Activated CD4-positive, alpha-beta T cell treated with anti-CD3 and anti-CD28 coated beads, Interleukin-2, amount 50 U/mL, for 48 hours (primary cell): ENCODE measurements at places on chromosomes 5 and 9.

GRCh38 chr5:83441747-83442146 is 29.8 kb upstream of the VCAN start:
- no peak for DNase-seq

GRCh38 chr5:154806176-154806575 is 44.2 kb downstream of the FAXDC2 start:
- DNase-seq: no peak

GRCh38 chr5:39608024-39608423 is 183.2 kb upstream of the DAB2 start:
- DNase-seq: no peak

DNA sequence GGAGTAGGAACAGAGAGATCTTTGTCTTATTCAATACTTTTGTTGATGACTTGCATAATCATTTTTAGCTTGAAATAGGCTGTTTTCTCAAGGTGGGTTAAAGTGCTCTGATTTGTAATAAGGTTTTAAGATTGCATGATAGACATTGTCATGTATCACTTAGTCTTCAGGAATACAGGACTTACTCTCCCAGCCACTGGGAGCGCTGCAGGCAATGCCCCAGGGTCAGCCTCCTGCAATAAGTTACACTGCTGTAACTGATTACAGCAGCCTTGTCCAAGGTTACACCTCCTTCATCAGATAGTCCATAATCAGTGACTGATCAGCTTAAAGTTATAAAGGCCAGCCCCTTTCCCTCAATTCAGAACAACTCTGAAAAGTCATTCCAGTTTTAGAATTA is 218.6 kb downstream of the ESM1 start:
- no peak for DNase-seq

DNA sequence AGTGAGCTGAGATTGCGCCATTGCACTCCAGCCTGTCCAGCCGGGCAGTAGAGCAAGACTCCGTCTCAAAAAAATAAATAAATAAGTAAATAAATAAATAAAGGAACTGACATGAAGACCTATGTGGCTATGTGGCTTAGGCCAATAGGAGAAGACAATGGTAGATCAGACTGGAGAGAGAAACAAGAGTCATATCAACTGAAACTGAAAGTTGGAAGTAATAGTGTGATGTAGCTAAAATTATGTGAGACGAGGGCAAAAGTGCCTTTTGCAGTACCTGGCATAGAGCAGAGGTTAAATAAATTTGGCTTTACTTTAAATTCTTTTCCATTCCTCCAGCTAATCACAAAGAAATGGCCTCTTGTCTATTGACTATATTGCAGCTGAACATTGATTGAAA is 7.3 kb downstream of the FBP2 start:
- no peak for DNase-seq

DNA sequence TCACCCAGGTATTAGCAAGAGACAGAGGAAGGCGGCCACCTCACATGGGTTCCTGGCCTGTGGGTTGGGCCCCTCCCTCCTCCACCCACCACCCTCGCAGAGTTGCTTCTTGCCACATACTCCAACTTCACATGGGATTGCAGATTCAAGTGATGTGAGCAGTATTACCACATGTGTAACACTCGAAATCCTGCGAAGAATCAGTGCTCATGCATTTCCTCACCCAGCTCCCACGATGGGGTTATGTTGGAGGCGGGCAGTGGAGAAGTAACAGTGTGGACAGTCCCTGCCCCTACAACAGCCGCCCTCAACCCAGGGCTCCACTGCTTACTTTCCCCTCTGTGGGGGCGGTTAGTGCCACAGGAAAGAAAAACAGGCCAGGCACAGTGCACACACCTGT is 3.9 kb upstream of the FBP1 start:
- DNase-seq: no peak

- no peak for DNase-seq
These were observed 56.0 kb downstream of the SLC1A3 start for GRCh38 chr5:36662291-36662851.

DNA sequence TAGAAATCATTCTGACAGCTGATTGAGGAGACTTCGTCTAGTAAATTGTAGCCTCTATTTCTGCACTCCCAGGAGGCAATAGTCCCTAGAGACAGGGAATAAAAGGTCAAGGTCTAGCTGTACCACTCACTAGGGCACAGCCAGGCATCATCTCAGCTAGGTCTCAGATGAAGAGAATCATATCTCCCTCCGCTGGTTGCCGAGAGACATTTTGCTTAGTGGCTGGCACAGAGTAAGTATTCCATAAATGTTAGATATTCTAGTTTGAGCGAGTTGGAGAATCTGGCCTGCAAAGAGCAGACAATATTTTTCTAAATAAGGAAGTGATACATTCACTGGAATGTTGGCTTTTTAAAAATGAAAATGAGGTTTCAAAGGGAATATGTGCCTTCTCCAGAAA is 180.4 kb upstream of the ACTBL2 start:
- DNase-seq: no peak

GRCh38 chr5:154221371-154221896 is 30.9 kb downstream of the GALNT10 start:
- peak; percentile 43 for DNase-seq

DNA sequence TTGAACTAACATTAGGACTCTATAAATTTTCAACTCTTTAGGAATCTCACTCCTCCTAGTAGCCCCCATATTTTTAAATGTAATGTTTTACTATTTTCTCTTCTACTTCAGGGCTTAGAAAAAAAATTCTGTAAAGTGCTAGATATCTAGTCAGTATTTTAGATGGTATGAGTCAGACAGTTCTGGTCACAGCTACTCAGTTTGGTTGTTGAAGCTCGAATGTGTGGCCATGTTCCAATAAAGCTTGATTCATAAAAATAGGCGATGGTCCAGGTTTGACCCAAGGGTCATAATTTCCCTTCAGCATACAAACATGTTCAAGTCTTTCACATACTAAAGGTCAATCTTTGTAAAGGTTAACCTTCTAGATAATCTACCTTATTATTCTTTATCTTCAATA is 566.0 kb upstream of the CDH18 start:
- DNase-seq: no peak

DNA sequence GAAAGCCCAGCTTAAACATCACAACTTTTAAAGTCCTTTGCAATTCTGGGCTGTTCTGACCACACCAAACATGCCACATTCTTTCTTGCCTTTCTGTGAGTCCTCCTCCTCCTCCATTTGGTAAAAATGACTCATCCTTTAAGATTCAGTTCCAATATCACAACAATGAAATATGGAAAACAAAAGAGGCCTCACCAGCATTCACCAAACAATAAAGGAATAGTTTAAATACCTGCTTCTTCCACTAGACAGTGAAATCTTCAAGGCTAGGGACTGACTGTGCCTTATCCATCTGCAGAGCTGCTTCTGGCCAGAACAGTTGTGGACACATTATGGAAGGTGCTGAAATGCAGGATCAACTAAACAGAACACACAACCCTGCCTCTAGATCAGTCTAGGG is 36.0 kb downstream of the NR6A1 start:
- no peak for DNase-seq

GRCh38 chr9:21395778-21396717 is 10.8 kb upstream of the IFNA2 start:
- peak; percentile 71 for DNase-seq

- no peak for DNase-seq
These were observed 224.4 kb downstream of the EBF1 start for GRCh38 chr5:158875272-158875679.

GRCh38 chr5:79346420-79346824 is 110.5 kb downstream of the JMY start:
- DNase-seq: no peak

DNA sequence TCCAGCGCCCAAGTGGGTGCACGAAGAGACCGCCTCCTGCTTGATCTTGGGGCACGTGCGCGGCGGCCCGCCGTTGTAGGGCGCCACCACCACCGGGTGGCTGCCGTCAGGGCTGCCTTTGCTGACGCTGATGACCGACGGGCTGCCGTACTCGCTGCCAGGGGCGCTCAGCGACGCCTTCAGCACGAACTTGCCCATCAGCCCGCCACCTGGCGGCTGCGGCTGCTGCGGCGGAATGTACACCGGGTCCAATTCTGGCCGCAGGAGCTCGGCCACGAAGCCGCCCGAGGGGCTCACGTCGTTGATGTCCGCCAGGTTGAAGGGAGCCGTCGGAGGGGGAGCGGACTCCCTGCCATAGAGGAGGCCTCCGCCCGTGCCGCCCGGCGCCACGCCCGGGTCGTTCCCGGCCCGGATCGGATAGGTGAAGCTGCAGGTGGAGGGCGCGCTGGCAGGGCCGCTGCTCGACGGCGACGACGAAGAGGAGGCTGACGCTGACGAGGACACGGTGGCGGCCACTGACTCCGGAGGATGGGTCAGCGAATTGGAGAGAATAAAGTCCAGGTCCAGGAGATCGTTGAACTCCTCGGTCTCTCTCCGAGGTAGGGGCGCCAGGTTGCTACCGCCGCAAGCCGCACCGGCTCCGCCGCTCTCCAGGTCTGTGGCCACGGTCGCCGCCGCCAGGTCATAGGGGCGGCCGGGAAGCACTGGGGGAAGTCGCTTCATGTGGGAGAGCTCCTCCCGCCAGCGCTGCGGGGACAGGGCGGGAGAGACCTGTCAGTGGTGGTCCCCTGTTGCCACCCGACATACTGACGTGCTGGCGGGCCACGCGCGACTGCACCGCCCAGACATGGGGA is 1.8 kb downstream of the KLF4 start:
- DNase-seq: no peak

DNA sequence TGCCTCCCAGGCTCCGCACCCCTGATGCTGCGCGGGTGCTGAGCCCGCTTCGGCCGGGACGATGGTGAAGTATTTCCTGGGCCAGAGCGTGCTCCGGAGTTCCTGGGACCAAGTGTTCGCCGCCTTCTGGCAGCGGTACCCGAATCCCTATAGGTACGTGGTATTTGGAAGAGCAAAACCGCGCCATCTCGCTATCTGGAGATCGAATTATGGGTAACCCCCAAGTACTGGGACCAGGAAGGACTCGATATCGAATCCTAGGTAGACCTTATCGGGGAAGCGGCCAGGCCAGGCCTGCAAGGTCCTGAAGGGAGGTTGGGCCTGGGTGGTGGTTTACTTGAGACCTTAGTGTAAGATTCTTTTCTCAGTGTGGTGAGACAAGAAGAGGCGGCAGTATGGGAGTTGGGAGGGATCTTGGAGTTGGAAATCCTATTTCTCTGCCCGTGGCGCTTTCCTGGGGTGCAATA is 359 bp downstream of the PRELID1 start:
- DNase-seq: peak; percentile 37

GRCh38 chr9:129340427-129341170 is 162.5 kb upstream of the IER5L start:
- DNase-seq: no peak

GRCh38 chr5:174399411-174399810 is 325.0 kb upstream of the MSX2 start:
- no peak for DNase-seq

DNA sequence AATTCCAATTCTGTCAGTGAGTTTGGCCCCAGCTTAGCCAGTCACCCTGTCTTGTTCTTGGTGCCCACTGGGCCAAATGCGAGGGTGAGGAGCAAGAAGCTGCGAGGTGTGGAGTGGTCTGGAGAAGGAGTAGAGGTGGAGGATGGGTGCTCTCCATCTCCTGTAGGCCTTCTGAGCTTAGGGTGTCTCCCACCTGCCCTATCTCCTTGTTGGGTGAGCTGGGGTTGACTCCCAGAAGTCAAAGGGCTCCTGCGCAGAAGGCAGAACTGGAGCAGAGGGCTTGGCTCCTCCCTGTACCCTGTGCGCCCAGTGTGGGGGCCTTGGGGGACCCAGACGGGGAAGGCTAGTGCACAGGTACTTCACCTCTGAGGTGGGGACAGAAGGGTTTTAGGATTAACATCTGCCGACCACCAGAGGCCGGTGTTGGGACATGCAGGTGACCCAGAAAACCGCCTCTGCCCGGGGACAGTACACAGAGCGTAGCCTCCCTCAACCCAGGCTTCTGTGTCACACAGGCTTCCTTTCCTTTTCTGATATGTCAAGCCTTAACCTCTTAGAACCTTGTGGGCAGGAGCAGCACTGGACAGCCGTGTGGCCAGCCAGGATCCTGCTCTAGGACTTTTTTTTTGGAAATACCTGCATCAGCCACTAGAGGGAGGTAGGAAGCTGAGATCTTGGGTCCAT is 16.9 kb downstream of the IL5 start:
- peak; percentile 49 for DNase-seq

DNA sequence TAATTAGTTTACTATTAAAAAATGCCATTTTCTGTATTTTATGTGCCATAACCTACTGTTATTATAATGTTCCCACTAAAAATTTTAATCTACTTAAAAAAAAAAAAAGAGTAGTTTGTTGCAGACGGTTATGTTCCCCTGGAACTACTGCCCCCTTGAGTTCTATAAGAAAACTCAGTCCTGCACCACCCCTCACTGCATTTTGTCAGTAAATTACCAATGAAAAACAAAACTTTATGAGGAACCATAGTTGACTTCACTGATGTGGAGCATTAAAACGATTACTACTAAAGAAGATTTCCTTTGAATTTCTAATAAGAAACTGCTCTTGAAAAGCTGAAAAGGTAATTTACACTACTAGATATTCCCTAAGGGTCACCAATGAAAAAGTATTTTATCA is 288.7 kb downstream of the FBXL17 start:
- DNase-seq: no peak

DNA sequence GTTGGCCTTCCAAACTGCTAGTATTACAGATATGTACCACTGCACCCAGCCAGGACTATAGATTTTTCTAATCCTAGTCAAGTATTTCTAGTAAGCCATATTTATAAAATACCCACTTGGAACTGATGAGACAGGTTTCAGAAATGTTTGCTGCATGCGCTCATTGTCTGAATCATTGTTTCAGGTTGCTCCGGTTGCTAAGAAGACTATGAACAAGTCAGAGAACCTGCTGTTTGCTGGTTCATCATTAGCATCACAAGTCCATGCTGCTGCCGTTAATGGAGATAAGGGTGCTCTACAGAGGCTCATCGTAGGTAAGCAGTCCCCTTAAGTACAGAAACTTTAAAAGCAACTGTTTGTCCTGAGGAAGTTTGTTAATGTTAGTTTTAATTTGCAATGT is 5.3 kb downstream of the INVS start:
- no peak for DNase-seq

GRCh38 chr5:175809531-175810121 is 61.8 kb upstream of the CPLX2 start:
- DNase-seq: no peak

- DNase-seq: no peak
These were observed 163.6 kb downstream of the SPATA31D1 start for GRCh38 chr9:82152181-82152580.

GRCh38 chr5:143972068-143972467 is 160.1 kb downstream of the HMHB1 start:
- no peak for DNase-seq

GRCh38 chr5:98471458-98471857 is 302.0 kb upstream of the RGMB start:
- DNase-seq: no peak

GRCh38 chr5:136033234-136033633 is 4.4 kb downstream of the TGFBI start:
- DNase-seq: no peak

GRCh38 chr5:168312606-168313295 is 21.3 kb downstream of the WWC1 start:
- no peak for DNase-seq

- DNase-seq: no peak
These were observed 61.1 kb downstream of the BARX1 start for GRCh38 chr9:93893899-93894690.
